Activated T-cell treated with anti-CD3 and anti-CD28 coated beads for 24 hours (primary cell): ENCODE measurements at places on chromosomes 13 and 19.

DNA sequence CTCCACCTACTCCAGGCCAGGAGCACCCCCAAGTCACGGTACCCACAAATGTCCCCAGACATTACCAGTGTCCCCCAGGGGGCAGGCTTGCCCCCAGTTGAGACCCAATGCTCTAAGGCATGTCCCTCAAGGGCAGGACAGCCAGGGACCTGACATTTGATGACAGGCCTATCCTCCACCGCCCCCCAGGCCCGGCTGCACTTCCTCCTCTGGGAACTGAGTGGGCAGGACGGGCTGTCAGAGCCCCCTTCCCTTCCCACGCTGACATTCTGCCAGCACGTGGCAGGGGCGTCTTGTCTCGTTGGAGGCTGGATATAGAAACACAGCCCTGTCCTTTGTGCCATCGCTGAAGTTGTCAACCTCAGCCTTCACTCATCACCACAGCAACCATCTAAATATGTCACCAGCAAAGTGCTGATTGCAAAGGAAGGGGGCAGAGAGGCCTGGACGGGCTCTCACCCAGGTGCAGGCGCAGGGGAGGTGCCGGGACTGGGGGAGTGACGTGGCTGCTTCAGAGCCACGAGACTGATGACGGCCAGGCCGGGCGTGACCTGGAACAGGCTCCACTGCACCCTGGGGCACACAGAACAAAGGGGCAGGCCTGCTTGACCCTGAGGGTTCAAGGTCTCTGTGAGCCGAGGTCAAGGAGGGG lies 38.4 kb downstream of the GNG7 start:
- DNase-seq, result no peak

GRCh38 chr19:2933490-2933910 lies 11.3 kb downstream of the ZNF77 start:
- no peak for DNase-seq

- DNase-seq, result no peak
Measured at GRCh38 chr13:105089858-105090643, 1445.4 kb downstream of the EFNB2 start.

DNA sequence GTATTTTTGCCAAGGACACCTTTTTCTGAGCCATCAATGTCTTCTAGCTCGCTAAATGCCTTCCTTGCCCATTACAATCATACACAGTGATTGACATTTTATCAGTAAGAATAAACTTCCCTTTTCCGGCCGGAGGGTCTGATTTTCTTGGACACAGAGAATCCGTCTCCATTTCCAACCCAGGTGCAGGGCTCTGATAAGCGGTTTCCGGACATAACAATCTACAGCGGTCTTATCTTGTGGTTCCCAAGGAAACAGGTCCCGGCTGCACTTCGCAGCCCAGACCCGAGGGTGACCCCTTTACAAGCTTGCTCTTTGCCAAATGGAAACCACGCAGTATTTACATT lies 5.1 kb upstream of the ZNF77 start:
- DNase-seq, result no peak

- DNase-seq, result no peak
Measured at GRCh38 chr19:33100894-33101644, 20.1 kb downstream of the GPATCH1 start.

- no peak for DNase-seq
Measured at GRCh38 chr13:97719736-97720135, 233.7 kb upstream of the IPO5 start.

DNA sequence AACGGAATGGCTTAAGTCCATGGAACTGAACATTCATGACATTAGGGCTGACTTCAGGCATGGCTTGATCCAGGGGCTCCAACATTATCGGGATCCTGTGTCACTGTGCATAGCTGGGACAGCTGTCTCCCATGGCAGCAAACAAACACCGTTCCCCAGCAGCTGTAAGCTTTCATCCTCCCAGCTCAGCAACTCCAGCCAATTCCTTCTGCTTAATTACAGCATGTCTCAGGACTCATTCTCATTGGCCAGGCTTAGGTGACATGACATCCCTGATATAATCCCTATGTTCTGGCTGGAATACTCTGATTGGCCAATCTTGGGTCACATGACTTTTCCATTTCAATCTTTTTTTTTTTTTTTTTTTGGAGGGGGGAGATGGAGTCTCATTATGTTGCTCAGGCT lies 10.9 kb upstream of the TLE5 start:
- no peak for DNase-seq

GRCh38 chr19:30224689-30225606 lies 147.2 kb upstream of the ZNF536 start:
- DNase-seq, result no peak

DNA sequence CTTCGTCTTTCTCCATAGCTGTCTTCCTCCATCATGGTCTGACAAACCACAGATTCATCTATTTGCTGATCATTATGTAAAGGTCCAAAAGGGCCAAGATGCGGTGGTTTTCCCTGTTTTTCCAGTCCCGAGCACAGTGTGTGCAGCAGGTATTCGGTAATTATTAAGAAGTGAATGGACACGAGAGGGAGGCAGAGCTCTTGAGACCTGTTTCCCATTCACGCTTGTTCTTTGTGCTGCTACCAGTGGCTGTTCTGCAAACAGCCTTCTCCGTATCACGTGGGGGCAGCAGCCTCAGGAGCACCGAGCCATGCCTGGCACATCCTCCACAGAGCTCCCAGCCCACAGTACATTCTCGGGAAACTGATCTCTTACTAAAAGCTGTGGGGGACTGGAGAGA lies 50.3 kb downstream of the CCDC70 start:
- DNase-seq, result no peak

DNA sequence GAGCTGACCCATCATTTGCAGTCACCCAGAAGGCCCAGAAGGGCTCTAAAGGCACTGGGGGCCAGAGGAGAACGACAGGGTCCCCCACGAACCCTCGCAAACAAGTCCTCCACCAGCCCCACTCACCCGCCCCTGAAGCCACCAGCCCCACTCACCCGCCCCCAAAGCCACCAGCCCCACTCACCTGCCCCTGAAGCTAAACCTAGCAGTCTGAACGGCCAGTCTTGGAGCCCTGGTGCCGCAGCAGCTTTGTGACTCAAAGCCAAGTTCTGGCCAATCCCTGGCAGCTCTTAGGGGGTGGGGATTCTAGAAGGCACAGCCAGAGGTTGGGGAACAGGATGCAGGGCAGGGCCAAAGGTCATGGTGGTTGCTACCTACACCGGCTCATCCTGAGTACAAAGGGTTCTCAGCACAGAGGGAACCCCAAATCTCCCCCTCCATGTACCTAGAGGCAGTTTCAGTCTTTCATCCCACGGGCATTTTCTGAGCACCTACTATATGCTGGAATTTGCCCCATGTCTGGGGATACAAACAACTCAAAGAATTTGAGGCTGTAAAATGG lies at the start of gene IQCN:
Gene IQCN, minus strand, starts transcription at position 234 of the 562 bp plus-strand sequence. CDS start 4,974 bp downstream, outside the sequence.
- no peak for DNase-seq

GRCh38 chr19:44808463-44809371 lies at the start of gene BCAM:
Gene BCAM (plus strand): TSS chr19:44809103. CDS start chr19:44809125, 22 bp downstream.
- DNase-seq, result no peak

- no peak for DNase-seq
Measured at GRCh38 chr19:426725-427445, 17.9 kb upstream of the C2CD4C start.

GRCh38 chr19:35657904-35658700 lies 8.2 kb upstream of the UPK1A start:
- no peak for DNase-seq

- no peak for DNase-seq
Measured at GRCh38 chr13:31793246-31793645, 53.9 kb downstream of the RXFP2 start.

DNA sequence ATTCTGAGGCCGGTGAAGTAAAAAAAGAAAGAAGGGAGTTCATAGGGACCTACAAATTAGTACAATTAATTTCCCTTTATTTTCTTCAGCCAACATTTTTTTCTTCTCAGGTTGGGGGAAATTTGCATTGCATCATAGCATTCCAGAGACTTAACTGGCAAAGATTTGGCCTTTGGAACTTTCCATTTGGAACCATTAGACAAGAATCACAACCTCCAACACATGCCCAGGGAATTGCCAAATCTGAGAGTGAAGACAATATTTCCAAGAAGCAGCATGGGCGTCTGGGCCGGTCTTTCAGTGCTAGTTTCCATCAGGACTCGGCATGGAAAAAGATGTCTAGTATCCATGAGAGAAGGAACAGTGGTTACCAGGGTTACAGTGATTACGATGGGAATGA lies 6.4 kb upstream of the ERCC5 start:
- DNase-seq, result no peak

GRCh38 chr13:108470921-108471320 lies 158.5 kb upstream of the MYO16 start:
- no peak for DNase-seq

GRCh38 chr13:43782686-43783085 lies 4.1 kb downstream of the ENOX1 start:
- DNase-seq, result no peak

DNA sequence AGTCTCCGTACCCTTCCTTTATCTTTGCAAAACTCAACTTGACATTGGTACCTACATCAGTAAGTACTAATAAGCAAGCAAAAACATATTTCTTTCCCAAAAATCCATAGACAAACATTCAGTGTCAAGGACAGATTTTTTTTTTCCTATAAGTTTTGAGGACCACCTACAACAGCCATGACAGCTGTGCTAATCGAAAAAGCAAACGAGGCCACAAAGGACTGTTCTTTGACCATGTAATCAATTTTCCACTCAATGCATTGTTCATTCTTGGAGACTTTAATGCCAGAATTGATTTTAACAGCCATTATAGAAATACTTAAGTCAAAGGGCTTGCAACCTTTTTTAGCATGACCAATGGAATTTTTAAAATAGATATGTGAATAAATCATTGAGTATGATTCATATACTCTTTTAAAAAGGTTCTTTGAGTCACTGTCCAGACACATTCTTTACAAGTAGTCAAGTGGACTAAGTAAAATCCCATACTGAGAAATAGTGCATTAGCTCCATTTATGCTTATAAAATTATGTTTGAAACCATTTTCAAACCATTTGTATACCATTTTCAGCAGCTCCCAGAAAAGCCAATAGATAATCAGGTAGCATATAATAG lies 323.9 kb downstream of the MZT1 start:
- no peak for DNase-seq

- DNase-seq, result peak; percentile 62
Measured at GRCh38 chr13:23578411-23579071, 8.3 kb downstream of the TNFRSF19 start.

- no peak for DNase-seq
Measured at GRCh38 chr13:89181041-89181440, 1509.9 kb downstream of the SLITRK5 start.

- DNase-seq, result peak; percentile 69
Measured at GRCh38 chr19:46265217-46265828, 31.5 kb upstream of the HIF3A start.

DNA sequence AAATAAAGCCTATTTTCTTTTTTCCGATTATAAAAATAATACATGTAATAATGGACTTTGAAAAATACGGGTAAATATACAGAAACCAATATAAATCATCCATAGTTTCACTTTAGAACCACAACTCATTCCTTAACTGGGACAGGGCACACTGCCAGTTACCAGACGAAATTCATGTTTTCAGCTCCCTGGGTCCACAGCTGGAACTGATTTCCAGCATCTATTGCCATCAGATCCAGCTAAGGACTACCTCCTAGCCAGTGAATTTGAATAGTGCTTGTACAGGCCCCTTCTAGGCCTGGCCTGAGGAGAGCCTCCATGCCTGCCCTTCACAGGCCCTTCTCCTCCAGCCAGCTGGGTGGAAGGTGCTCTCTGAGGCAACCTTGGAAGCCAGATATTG lies 30.0 kb upstream of the ATP12A start:
- no peak for DNase-seq

DNA sequence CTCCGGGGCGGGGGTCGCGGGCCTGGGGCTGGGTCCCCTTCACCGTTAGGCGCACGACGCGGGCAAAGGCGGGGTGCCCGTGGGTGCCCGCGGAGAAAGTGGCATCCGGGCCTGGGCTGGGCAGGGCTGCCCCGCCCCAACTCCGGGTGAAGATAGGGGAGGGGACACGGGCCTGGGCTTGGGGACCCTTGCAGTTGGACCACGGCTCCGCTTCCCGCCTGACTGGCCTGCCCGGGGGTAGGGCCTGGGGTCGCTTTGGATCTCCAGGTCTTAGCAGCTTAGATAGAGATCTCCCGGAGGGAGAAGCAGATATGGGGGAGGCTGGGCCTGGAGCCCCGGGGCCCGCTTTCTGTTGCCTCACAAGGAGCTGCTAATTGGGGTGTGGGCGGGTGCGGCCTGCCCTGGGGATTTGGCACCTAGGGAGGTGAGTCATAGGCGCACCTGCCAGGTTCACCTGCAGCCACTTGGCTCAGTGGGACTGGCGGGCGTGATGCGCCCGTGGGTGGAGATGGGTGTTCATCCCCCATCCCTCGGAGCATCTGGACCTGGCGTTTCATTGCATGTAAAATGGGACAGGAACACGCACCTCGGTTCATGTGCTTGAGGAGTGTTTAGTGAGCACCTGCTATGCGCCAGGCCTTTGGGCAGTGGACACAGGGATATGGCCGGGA lies 585 bp downstream of the MAP1S start:
- peak; percentile 26 for DNase-seq

DNA sequence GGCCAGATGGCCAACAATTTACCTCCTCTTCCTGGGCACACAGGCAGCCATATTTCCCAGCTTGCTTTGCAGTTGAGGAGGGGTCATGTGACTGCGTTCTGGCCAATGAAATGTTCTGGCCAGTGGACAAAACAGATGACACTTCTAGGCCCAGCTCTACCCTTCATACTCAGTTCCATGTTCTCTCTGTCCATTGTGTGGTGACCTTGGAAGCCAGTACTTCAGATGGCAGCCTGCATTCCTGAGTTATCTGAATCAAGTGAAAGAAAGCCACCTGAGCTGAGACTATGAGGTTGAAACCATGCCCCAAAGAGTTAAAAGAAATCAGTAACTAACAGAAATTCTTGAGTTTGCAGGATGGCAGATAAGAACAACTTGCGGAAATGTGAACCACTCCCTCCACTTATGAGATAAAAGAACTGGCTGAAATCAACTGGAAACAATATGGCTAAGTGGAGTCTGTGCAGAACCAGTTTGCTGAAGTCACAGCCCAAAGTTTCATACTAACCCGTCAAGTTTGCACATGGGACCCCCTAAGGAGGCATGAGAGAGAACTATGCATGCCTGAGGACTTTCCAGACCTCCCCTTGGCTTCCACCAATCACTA lies 8.1 kb downstream of the FAM187B start:
- no peak for DNase-seq
